ENCODE measurements at places on chromosomes 11 and 22. TPM values are rescaled to one million over a fixed set of nuclear protein-coding genes. Genes with fewer than 3 reads are reported as not detected.

DNA sequence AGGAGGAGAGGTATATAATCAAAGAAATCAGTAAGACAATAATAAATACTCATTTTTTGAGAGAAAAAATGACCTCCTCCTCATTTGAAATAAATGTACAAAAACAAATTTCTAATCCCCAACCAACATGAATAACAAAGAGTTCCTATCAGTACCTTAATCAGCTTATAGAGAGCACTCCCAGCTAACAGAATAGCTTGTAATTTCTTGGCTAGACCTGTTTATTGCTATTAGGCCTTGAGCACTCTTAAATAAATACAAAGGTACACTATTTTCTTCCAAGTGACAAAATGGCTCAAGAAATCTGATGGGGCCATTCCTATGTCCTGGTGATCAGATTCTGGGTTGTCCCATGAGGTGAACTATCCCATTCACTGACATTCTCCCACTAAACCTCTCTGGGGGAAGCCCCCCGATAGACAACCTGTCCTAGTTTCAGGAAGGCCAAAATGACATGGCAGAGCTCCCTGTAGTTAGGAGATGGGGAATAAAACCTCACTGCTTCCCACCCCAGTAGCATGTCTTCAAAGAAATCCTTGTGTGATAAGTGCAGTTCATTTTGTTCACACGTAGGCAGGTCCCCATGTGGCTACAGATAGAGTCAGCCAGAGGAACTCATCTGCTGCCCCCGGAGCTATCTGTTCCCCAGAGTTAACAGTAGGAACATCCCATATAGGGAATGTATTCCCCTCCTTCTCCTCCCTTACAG, 385.7 kb downstream of the SOX6 start:
- no peak for DNase-seq

DNA sequence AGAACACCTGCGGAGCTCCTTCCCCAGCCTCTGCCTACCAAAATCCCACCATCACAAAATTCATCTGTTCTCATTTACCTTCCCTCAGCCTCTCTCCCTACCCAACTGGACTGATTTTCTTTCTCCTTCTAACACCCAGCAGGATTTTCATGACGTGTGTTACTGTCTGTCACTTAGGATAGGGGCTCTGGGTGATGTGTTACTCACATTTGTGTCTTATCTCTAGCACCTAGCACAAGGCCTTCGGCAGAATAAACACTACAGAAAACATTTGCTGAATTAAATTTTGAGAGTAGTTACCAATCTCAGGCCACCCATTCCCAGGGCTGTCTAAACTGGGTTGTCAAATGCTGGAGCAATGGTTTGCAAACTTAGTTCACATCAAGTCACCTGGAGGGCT, 88.0 kb downstream of the NTM start:
- DNase-seq, result no peak

Gene CATSPERZ
- total RNA-seq, result not detected

Gene KMT5B
- 13.5 TPM for total RNA-seq

Gene FOLH1
- total RNA-seq, result not detected

- no peak for DNase-seq
Measured at GRCh38 chr11:100753571-100753970, 66.5 kb downstream of the ARHGAP42 start.

Measured in uterus (tissue), 4 donors.